ENCODE measurements at places on chromosomes 1 and 21. TPM values are rescaled to one million over a fixed set of nuclear protein-coding genes. Genes with fewer than 3 reads are reported as not detected.

DNA sequence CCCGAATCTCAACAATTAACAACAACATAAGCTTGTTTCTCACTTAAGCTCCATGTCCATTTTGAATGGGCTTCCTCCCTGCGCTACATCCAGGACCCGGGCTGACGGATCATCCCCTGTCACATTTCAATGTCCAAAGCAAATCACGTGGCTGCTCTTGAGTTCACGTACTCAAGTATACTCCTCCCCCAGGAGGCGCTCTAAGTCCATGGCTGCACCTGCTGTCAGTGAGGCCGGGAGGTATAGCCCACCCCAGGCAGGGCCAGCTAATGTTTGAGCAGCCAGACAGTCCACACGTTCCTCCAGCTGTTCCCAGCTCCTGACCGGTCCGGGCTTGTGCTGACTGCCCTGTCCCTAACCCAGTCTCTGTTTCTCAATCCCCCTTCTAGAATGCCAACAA, 220.8 kb downstream of the SLC35F3 start:
- H3K4me3 ChIP-seq, result no peak overlapping the region
- H3K4me1 ChIP-seq, result no peaks in the 10 kb centered on the region
- no peaks in the 10 kb centered on the region for H3K36me3 ChIP-seq
- DNase-seq, result peak; percentile 46

DNA sequence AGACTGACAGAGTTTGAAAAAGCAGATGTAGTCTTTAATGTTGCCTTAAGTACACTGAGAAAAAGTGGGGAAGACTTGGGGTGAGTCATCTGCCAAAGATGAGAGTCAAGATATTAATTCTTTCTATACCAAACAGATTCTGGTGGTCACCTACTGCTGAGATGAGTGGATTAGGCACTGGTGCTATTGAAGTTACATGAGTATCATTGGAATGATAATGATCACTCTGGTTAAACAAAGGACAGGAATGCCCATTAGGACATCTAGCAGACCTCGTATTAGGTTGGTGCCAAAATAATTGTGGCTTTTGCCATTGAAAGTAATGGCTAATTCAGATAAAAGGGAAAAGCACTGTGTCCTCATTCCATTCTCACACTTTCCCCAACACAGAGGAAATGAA, 1588.9 kb downstream of the KCNT2 start:
- no peaks in the 10 kb centered on the region for H3K27me3 ChIP-seq
- DNase-seq, result no peak
- H3K4me3 ChIP-seq, result no peak overlapping the region
- H3K27ac ChIP-seq, result no peak overlapping the region
- H3K36me3 ChIP-seq, result no peaks in the 10 kb centered on the region

GRCh38 chr1:63643926-63644325, 50.7 kb downstream of the PGM1 start:
- no peak overlapping the region for H3K27ac ChIP-seq
- peaks cover 43% of the 10 kb centered on the region for H3K36me3 ChIP-seq
- H3K4me3 ChIP-seq, result no peak overlapping the region
- no peak for DNase-seq
- H3K27me3 ChIP-seq, result no peaks in the 10 kb centered on the region

The FCRLB gene
- 0.43 TPM for total RNA-seq

DNA sequence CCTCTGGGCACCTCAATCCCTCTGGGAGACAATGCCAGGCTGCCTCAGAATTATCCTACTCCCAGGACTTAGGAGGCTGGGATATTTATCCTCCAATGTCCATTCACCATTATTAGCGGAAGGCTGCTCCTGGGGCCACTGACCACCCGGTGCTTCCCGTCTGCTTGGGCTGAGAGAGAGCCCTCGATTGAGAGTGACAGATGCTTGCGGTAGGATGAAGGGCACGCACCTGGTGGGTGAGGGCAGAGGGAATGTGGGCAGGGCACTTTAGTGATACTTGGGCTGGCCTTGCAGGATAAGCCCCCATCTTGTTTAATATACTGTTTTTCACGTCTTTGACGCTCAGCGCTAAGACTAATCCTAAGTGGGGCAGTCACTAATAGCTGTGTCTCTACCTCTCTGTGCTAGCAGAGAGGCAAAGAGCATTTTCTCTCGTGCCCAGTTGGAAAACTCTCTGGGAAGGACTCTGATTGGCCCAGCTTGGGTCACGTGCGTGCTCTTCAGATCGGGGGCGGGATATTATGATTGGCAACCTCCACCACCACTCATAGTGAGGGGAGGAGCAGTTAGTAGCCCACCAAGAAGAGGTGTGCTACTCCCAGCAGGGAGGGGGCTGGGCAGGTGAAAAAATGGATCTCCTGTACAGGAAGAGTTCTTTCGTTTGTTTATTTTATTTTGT, 10.6 kb upstream of the PARS2 start:
- DNase-seq, result no peak
- no peak overlapping the region for H3K4me3 ChIP-seq
- H3K27me3 ChIP-seq, result no peaks in the 10 kb centered on the region
- no peaks in the 10 kb centered on the region for H3K4me1 ChIP-seq
- H3K36me3 ChIP-seq, result peaks cover 12% of the 10 kb centered on the region
- no peak overlapping the region for H3K27ac ChIP-seq

GRCh38 chr1:47229031-47229885, 2.8 kb downstream of the TAL1 start:
- no peak overlapping the region for H3K4me3 ChIP-seq
- DNase-seq, result no peak
- H3K27me3 ChIP-seq, result peaks cover 84% of the 10 kb centered on the region
- H3K4me1 ChIP-seq, result peaks cover 31% of the 10 kb centered on the region
- H3K36me3 ChIP-seq, result peaks cover 4% of the 10 kb centered on the region
- H3K27ac ChIP-seq, result no peak overlapping the region

The TMEM240 gene
- total RNA-seq, result not detected
